ENCODE measurements at places on chromosomes 2 and 18. TPM values are rescaled to one million over a fixed set of nuclear protein-coding genes. Genes with fewer than 3 reads are reported as not detected.

DNA sequence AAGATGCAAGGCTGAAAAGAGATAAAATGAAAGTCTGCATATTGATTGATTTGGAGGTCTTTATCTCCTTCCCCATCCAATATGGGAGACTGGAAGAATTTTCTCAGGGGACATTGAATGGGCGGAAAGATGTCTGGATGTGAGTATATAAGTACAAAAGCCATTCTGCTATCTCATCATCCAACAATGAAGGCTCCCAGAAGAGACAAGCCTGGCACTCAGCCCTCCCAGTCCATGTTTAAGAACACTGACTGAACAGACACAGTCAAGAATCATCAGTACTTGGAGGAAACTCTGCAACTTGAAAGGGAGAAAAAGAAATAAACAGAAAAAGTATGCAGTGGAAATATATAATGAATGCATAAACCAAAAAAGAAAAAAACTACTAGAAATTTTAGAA, 80.9 kb downstream of the PTRHD1 start:
- DNase-seq, result no peak

The UGT1A5 gene
- not detected for total RNA-seq

The STEAP3 gene
- 7.1 TPM for total RNA-seq

- no peak for DNase-seq
Observed at GRCh38 chr2:69625078-69625795, 18.3 kb downstream of the AAK1 start.

The DUSP2 gene
- total RNA-seq, result 2.5 TPM

DNA sequence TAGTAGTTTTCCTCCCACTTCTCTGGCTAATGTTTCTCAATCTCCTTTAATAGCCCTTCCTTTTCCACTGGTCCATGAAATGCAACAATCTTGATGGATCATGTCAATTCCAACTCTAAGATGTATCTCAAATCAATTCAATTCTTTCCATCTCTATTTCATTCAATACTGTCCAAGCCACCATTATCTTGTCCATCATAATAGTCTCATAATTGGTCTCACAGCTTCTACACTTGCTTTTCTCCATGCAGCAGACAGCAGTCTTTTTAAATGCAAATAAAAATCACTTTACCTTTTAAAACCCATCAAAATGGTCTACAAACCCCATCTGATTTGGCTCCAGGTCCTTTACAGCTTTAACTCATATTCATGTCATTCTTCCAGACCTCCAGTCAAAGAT, 226.6 kb downstream of the EPHA4 start:
- no peak for DNase-seq

The CRYGC gene
- total RNA-seq, result not detected

GRCh38 chr18:30991397-30991796, 51.1 kb downstream of the DSC3 start:
- no peak for DNase-seq

The REG3G gene
- not detected for total RNA-seq

DNA sequence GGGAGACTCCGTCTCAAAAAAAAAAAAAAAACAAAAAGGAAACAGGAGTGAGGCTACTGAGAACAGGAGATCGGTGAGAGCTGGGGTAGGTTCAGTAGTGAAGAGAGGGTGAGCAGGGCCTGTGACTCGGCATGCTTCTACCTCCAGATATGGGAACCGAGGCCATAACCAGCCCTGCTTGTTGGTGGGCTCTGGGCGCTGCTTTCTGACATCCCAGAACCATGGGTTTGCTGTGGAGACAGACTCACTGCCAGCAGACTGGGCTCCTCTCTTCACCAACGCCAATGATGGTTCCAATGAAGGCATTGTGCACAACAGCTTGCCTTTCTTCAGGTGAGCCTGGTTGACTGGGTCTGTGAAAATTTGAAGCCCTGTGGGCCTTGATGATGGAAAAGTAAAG, 6.2 kb downstream of the CAD start:
- DNase-seq, result no peak

DNA sequence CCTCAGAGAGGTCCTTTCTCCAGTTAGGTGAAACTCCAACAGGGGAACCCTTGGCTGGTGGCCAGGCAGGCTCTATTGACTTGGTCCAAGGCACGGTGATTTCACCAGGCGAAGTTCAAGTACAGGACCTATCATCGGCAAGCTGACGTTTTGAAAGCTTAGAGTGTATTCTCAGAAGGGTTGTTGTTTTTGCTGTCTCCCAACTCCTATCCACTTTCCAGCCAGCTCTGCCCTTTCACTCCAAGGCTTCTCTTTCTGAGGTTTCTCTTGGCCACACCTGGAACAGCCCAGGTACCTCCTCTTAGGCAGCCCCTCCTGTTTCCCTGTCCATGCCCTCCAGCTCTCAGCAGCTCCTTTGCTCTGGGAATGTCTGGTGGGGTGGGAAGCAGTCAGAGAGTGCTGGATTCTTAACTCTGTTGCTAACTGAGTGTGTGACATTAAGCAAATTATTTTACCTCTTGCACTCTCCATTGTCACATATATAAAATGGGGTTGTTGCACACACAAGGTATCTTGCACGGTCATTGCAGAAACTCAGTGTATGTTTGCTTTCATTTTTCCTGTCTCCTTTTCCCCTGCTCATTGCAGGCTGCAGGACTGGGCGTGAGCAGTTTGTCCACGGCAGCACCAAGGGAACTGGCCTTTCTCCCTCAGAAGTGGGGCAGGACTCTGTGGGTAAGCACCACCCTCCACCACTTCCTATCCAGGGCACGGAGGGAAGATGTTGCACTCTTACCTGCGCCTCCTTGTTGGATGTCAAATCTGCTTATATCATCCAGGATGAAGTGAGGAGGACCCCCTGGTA, 30.2 kb downstream of the CAPN13 start:
- DNase-seq, result no peak

- DNase-seq, result no peak
Observed at GRCh38 chr2:220521551-220521950, 894.1 kb downstream of the SLC4A3 start.

GRCh38 chr2:212158081-212158480, 380.5 kb downstream of the ERBB4 start:
- no peak for DNase-seq

GRCh38 chr2:230714136-230714480, 1.5 kb downstream of the CAB39 start:
- DNase-seq, result no peak

- DNase-seq, result no peak
Observed at GRCh38 chr2:121429119-121429903, 101.4 kb upstream of the RNU4ATAC start.

DNA sequence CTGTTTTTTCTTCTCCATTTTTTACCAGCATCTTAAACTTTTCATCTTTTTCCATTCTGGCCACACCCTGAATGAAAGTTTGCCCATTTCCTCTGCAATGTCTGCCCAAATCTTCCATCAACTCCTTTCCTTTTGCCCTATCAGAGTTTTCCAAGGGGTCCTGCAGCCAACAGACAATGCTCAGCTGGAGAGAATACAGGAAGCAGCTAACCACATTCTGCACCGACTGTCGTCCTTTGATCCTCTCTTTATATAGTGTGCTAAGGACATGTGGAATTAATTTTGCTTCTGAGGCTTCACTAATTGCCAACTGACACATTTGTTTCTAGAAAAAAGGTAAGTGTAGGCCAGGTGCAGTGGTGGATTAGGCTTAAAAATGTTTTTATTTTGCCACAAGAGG, 50.5 kb upstream of the DLX2 start:
- no peak for DNase-seq

DNA sequence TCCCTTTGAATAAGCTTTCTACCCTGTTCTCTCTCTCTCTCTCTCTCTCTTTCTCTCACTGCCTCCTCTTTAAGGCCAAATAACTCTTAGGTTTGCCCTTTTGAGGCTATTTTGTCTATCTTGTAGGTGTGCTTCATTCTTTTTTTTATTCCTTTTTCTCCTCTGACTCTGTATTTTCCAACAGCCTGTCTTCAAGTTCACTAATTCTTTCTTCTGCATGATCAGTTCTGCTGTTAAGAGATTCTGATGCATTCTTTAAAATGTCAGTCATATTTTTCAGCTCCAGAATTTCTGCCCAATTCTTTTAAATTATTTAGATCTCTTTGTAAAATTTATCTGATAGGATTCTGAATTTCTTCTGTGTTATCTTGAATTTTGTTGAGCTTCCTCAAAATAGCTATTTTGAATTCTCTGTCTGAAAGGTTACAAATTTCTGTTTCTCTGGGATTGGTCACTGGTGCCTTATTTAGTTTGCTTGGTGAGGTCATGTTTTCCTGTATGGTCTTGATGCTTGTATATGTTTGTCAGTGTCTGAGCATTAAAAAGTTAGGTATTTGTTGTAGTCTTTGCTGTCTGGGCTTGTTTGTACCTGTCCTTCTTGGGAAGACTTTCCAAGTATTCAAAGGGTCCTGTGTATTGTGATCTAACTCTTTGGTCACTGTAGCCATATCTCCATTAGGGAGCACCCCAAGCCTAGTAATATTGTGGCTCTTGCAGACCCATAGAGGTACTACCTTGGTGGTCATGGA, 35.4 kb upstream of the DYNC1I2 start:
- no peak for DNase-seq

The CCDC195 gene
- total RNA-seq, result not detected

The PAX8 gene
- total RNA-seq, result 2.0 TPM

DNA sequence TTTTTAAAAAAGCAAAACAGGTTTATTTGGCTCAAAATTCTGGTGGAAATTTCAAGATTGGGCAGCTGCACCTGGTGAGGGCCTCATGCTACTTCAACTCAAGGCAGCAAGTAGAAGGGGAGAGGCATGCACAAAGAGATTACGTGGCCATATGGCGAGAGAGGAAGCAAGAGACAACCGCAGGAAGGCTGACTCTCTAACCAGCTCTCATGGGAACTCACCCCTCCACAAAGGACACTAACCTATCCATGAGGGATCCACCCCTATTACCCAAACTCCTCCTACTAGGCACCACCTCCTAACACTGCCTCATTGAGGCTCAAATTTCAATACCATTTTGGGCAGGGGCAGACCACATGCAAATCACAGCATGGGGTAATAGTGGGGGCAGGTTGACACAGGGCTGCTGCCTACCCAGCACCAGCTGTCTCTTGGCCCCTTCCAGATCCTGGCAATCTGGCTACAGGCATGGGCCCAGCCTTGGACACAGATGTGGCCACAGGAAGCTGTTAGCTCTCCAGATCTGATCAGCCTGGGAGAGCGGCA, 2.0 kb upstream of the CAPN10 start:
- DNase-seq, result no peak

DNA sequence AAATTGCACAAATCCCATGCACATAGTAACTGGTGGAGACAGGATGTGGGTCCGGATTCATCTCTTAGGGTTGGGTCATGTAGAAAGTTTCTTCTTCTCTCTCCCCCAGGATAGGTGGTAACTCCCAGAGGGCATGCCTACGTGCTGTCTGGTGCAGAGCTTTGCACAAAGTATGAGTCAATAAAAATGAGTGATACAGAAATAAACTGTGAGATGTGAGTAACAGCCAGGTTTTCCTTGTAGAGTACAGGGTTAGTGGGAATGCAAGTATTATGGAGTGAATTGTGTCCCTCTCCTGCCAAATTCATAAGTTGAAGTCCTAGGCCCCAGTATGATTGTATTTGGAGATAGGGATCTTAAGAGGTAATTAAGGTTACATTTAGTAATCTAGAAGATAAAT, 289.4 kb downstream of the ALK start:
- no peak for DNase-seq

GRCh38 chr2:54659527-54659926, 63.9 kb upstream of the EML6 start:
- no peak for DNase-seq

- peak; percentile 8 for DNase-seq
Observed at GRCh38 chr2:240906141-240906910, at the start of gene CROCC2. CROCC2 (plus strand) TSS chr2:240906336; CDS start chr2:240906514, 178 bp downstream.

DNA sequence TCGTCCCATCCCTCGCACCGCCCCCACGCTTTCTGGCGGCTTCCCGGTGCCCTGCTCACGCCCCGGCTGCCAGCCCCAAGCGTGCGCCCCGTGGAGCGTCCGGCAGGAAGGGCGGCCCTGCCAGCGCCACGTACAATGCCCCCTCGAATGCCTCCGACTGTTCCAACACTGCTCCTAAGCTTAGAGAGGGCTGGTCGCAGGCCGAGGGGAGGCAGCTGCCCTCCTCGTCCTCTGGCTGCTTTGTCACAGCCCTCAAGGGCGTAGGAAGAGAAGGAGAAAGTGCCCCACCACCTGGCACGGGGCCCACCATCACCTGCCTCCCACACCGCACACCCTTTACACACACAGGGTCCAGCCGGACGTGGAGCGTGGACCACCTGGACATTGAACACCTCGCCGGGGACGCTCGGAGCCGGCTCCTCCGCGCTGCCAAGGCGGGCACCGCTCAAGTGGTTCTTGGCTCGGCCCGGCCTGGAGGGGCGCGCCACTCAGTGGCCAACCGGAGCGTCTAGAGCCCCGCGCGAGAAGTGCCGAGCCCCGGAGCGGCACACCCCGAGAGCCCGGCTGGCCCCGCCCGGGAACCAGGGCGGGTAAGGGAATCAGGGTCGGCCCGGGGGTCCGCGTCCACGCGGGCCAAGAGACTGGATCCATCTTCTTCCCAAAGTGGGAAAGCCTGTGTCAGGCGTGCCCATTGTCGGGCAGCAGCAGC, 830 bp downstream of the DNER start:
- DNase-seq, result no peak

The IL18RAP gene
- not detected for total RNA-seq

DNA sequence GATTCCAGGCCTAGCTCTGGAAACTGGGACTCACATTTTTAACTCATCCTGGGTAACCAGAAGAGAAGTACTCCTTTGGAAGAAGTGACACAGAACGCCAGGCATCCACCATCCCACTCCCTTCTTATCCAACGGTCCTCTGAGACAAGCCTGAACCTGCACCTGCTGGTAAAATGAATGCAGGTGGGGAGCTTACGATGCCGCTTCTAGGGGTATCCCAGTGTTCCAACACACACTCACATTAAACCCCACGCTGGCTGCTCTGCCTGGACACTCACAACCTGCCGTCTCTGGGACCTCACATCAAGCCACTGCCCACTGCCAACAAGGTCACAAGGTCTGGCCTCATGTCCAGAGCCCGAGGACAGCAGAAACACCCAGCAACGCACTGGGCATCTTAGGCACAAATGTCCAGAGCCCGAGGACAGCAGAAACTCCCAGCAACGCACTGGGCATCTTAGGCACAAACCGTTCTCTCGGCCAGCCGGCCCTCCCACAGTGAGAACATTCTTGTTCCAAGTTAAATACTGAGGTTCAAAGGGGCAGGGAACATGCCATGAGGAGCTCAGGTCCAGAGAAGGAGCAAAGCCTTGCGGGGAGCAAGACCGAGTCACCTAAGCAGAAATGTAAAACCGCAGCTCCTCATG, 9.9 kb downstream of the SLC66A2 start:
- no peak for DNase-seq

The MDH1B gene
- 1.1 TPM for total RNA-seq

GRCh38 chr2:232351686-232352510, 26.7 kb upstream of the ALPP start:
- no peak for DNase-seq

- DNase-seq, result no peak
Observed at GRCh38 chr2:156901373-156902031, 356.0 kb upstream of the GALNT5 start.
